ENCODE measurements at places on chromosomes 5 and 9. TPM values are rescaled to one million over a fixed set of nuclear protein-coding genes. Genes with fewer than 3 reads are reported as not detected.
A peak's percentile ranks its signal among the peaks of the same experiment; 100 is the strongest.

The C9orf78 gene
- 19.2 TPM for total RNA-seq

The BTNL9 gene
- 105 TPM for total RNA-seq

The CDH6 gene
- 6.5 TPM for total RNA-seq

DNA sequence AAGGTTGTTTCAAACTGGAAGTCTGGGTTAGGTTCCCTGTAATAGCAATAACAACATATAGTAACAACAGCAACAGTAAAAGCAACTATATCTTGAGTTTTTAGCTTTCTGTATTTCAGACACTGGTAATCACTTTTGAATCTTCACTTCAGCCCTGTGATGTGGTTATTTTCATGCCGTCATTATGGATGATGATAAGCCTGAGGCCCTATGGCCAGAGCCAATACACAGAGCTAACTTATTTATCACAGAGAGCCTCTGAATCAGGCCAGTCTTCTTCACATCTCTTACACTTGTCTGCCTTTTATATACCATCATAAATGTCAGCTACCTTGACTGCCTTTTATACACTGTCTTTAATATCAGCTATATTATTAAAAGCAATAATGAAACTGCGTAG lies 329.0 kb downstream of the FER start:
- DNase-seq, result no peak

DNA sequence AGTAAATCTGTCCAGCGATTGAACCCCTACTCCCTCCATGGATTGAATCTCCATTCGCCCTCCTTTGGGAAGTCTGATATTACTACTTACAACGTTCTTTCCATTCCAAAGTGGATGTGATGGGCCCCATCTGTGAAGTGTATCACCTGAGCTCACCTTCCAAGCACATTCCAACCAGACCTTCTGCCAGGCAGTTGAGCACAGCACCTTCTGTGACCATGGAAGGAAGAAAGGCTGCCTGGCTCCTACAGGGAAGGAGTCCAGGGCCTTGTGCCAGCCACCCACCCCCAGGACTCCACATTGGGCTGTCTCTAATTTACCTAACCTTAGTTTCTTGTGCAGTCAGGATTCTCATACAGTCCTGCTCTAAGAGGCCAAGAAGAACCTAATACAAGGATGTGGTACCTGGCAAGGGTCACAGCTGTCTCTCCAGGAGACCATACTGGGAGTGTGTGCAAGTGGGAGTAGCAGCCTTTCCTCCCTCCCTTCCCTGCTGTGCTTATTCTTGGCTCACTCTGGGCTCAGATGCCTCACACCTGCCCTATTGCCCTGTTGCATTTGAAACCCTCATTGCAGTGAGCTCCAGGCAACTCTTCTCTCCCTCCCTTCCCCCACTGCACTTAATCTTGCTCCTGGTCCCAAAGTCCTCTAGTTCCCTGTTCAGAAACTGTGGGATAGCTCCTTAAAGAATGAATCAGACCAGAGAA lies 116.1 kb downstream of the NRG2 start:
- no peak for DNase-seq

The SPATA31C1 gene
- not detected for total RNA-seq

GRCh38 chr5:155222393-155222792 lies 208.8 kb downstream of the KIF4B start:
- DNase-seq, result no peak

GRCh38 chr5:168186289-168187074 lies 105.0 kb upstream of the WWC1 start:
- no peak for DNase-seq

The CCDC152 gene
- total RNA-seq, result not detected

DNA sequence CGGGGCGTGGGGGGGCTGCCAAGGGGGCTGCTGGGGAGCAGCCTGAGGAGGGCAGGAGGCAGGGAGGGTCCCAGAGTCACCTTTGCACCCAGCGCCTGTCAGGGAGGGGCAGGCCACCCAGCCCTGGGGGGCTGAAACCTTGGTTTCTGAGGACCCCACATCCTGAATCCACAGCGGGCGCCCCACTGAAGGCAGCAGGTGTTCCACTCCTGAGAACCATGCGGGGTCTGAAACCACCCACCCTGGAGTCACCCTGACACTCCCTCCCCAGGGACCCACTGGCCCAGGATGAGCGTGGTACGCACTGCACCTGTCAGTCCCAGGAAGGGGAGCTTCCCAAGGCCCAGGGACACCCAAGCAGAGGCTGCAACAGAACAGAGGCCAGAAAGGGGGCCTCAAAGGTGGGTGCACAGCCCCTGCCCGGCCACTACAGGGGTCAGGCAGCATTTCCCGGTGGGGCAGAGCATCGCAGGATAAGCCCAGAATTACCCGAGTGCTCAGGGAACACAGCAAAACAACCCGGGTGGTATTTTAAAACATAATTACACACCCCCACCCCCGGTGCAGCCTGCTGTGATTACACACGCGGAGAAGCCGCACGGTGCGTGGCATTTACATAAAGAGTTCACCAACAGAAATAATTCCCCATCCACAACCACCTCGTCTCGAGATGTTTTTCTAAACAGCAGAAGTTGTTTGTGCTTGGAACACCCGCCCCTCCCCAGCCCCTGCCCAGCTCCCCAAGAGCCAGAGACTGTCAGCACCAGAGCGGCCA lies 57.3 kb upstream of the UBAC1 start:
- peak; percentile 61 for DNase-seq

The OR2S2 gene
- total RNA-seq, result not detected

The LCN1 gene
- total RNA-seq, result not detected

The CEP120 gene
- 11.6 TPM for total RNA-seq

- no peak for DNase-seq
Observed at GRCh38 chr5:133691448-133691847, 79.1 kb upstream of the FSTL4 start.

The PCDHA6 gene
- total RNA-seq, result not detected

- no peak for DNase-seq
Observed at GRCh38 chr5:149828161-149829011, 98.3 kb downstream of the PPARGC1B start.

- no peak for DNase-seq
Observed at GRCh38 chr5:88656221-88656950, 226.6 kb downstream of the MEF2C start.

The ECM2 gene
- 20.1 TPM for total RNA-seq

The PAX5 gene
- total RNA-seq, result not detected

GRCh38 chr5:42994555-42995359 lies 45.4 kb downstream of the ANXA2R start:
- DNase-seq, result peak; percentile 94

DNA sequence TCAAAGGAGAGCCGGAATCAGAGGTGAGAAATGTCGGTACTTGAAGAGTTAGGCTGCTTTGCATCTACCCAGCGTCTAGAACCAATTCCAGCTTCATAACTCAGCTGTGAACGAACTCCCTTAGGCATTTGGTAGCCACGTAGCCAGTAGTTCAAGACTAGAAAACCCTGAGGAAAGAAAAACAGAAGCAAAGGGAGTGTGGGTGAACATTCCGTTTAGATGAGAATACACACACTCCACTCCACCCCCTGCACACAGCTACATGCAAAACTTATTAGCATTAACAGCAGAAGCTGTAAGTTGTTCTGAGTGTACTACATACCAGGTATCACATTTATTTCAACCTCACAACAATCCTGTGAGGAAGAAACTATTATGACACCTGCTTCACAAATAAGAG lies 78.3 kb downstream of the SMIM23 start:
- no peak for DNase-seq

The C9orf50 gene
- total RNA-seq, result not detected

GRCh38 chr9:131693651-131694597 lies 46.0 kb downstream of the RAPGEF1 start:
- DNase-seq, result no peak

GRCh38 chr5:88785746-88786565 lies 97.0 kb downstream of the MEF2C start:
- DNase-seq, result peak; percentile 83

DNA sequence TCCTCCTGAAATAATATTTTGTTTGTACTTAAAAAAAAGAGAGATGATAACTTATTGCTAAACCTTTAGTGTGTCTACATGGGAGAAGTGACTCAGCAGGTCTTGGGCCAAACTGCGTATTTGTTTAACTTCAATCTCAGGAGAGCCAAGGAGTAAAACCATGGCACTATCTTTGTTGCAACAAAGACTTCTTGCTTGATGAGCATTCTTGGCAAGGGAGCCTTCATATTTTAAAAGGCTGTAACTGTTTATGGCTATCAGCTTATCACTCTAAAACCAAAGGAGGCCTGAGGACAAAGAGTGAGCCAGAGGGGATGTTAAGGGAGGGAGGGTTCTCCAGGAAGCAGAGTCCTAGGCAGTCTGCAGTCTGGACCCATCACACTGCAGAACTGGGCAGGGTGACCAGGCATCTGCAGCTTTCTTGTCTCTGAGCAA lies 216.2 kb upstream of the S1PR3 start:
- DNase-seq, result peak; percentile 75

- DNase-seq, result no peak
Observed at GRCh38 chr5:79151942-79152671, 40.5 kb downstream of the BHMT start.

The NPR3 gene
- total RNA-seq, result 3.5 TPM

The ANKRD31 gene
- total RNA-seq, result not detected

The SPINK6 gene
- total RNA-seq, result not detected

The SAP30L gene
- total RNA-seq, result 36.5 TPM

The ZNF484 gene
- total RNA-seq, result 16.9 TPM

The IFNA2 gene
- total RNA-seq, result not detected

The ALG2 gene
- 17.1 TPM for total RNA-seq

The INPP5E gene
- total RNA-seq, result 20.2 TPM

GRCh38 chr5:106474066-106474465 lies 1196.7 kb downstream of the EFNA5 start:
- DNase-seq, result no peak

DNA sequence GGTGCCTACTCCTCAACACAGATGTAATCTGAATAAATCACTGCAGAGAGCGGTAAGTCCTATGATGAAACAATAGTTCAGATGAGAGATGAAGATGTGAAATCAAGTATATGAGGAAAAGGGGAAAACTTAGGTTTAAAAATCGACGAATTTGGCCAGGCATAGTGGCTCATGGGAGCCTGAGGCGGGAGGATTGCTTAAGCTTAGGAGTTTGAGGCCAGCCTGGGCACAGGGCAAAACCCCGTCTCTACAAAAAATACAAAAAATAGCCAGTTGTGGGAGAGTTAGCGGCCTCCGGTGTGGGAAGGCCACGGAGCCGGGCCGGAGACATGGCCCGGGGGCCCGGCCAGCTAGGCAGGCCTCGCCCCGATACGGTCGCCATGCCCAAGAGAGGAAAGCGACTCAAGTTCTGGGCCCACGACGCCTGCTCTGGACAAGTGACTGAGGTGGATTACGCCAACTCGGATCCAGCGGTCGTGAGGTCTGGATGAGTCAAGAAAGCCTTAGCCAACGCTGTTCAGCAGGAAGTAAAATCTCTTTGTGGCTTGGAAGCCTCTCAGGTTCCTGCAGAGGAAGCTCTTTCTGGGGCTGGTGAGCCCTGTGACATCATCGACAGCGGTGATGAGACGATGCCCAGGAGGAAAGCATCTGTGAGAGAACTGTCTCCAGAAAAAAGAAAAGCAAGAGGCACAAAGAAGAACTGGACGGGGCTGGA lies 62.8 kb upstream of the SUB1 start:
- peak; percentile 33 for DNase-seq

GRCh38 chr9:31969552-31969951 lies 414.9 kb upstream of the ACO1 start:
- no peak for DNase-seq

GRCh38 chr9:100731038-100731556 lies 153.2 kb downstream of the CAVIN4 start:
- DNase-seq, result no peak

DNA sequence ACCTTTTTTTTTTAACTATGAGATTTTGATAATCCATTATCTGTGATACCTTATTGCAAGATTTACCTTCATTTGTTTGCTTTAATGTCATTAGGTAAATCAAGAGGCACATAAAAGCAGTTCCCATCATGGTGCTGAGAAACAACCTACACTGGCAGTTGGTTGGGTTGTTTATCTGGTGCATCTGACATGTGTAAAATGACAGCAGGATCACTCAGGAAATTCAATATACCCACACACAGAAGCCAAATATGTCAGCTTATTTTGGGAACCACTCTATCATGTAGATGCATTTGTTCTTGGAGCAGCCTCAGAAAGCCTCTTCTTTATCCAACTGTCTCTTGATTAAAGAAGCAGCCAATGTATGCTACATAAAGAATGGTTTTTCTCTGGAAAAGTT lies 7.8 kb upstream of the CCDC192 start:
- DNase-seq, result no peak

The TNFAIP8 gene
- total RNA-seq, result 3.5 TPM

The CDC25C gene
- not detected for total RNA-seq

GRCh38 chr5:145050181-145050580 lies 785.0 kb downstream of the PRELID2 start:
- no peak for DNase-seq

DNA sequence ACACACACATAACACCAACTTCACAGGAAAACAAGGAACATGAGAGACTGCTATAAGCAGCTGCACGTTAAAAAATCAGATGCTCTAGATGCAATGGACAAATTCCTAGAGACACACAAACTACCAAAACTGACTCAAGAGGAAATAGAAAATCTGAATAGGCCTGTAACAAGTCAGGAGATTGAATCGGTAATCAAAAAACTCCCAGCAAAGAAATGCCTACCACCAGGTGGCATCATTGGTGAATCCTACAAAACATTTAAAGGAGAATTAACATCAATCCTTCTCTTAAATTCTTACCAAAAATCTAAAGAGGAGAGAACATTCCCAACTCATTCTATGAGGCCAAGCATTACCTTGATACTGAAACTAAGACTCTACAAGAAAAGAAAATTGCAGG lies 54.9 kb downstream of the NDST1 start:
- DNase-seq, result no peak

The DMGDH gene
- 0.75 TPM for total RNA-seq

The FAM221B gene
- total RNA-seq, result not detected

- no peak for DNase-seq
Observed at GRCh38 chr5:396531-396961, 46.4 kb upstream of the EXOC3 start.

- DNase-seq, result no peak
Observed at GRCh38 chr9:100521282-100521681, 48.3 kb downstream of the TMEFF1 start.

All from ascending aorta (tissue), 2 donors.